Epithelial cell of proximal tubule (primary cell): ENCODE measurements at places on chromosomes 4 and X. TPM values are rescaled to one million over a fixed set of nuclear protein-coding genes. Genes with fewer than 3 reads are reported as not detected.

Gene TEX13D
- total RNA-seq, result not detected in 2 replicates

Gene RS1
- total RNA-seq, result not detected in 2 replicates

DNA sequence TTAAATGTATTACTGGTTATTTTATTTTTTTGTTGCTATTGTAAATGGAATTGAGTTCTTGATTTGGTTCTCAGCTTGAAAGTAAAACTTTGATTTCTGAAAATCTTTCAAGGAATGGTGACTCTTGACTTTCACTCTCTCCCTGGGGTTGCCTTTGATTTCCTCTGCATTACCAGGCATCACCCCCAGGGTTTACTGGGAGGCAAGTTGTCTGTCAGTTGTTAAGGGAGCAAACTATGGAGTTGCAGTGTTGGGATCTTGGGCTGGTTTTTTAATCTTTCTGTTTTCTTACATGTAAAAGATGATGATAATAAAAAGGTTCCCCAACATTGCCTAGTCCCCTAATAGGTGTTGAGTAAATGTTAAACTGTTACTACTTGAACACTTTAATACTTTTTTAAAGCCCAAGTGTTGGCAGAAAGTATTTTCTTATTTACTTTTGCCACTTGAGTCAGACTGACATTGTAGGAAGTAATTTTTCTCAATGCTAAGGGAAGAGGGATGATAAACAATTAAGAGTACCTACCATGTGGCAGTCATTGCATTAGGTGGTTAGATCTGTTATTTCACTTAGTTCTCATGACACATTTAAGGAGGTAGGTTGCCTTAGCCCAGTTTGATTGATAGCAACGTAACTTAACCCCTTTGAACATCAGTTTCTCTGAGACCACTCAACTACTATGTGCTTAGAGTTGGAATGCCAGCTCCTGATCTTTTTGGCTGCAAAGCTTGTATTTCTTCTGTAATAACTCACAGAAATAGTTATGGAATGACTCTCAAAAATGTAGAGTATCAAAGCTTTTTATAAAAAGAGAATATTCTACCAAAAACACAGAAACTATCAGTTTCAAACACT, 67.1 kb downstream of the DCLK2 start:
- DNase-seq, result no peak

DNA sequence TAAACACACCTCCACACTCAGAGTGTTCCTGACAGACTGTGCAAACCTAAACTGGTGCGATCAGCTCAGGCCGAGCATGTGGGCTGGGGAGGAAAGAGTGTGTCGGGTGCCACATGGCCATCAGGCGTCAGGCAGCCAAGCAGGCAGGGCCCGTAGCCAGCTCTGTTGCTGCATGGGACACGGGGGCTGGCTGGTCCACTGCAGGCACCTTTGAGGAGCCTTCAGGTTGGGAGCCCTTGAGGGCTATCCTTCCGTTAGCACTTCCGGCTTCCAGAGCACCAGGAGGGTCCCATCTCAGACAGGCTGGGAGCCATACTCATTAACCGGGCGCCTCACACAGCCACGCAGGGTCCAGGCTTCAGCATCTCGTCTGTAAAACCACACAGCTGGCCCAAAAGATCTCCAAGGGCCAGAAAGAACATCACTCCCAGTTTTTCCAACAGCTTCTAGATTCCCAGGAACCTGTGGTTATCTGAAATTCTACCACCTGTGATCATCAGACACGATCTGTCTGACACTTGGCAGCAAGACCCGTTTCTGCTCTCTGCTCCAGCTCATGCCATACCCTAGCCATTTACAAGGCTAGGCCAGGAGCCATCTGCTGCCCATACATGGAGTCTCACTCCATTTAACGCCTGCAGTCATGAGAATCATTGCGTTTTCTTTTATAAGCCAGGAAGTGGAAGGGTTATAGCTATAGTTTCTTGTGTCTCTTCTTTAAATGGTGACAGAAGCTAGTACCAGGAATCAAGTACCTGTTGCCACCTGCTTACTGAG, 87.5 kb downstream of the NSUN7 start:
- no peak for DNase-seq

GRCh38 chrX:126124721-126125120, 41.4 kb downstream of the DCAF12L2 start:
- no peak for DNase-seq

Gene XAGE1A
- total RNA-seq, result not detected in 2 replicates

DNA sequence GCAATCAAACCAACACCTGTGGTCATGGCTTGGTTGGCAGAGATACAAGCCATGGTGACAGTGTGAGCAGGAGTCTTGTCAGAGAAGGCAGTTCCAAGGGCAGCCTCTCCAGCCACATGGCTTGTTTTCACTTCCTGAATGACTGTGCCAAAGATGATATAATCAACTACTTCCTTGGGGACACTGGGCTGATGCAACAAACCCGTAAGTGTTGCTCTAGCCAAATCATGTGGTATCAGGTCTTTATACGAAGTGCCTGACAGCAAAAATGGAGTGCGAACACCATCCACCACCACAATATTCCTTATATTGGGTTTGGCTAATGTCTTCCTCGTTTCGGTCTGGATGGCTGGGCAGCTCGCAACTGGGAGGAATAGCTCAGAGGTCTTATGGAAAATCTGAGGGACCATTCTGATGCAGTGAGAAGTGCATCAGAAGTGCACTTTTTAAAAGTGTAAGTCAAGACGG, 922.0 kb downstream of the NLGN4X start:
- no peak for DNase-seq

Gene HTRA3
- 0.80 and 1.2 TPM in 2 replicates for total RNA-seq

Gene VMA21
- total RNA-seq, result 27.0 and 43.6 TPM in 2 replicates

Gene UGT2B7
- total RNA-seq, result 0.12 and 21.3 TPM in 2 replicates
